ENCODE measurements at places on chromosomes 1 and 21.

DNA sequence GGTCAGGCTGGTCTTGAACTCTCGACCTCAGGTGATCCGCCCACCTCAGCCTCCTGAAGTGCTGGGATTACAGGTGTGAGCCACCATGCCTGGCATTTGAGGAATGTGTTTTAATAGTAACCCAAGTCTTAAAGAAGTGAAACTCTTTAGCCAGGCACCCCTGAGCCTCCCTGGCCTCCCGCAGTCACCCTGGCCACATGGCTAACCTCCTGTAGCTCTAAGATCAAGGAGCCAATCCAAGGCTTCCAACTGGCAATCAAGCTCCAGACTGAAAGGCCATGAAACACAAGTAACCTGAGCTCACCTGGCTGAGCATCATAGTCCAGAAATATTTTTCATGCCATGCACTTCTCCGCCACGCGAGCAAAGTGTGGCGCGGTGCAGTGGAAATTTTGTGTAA lies 84.3 kb downstream of the LTN1 start:
- no peak for DNase-seq

DNA sequence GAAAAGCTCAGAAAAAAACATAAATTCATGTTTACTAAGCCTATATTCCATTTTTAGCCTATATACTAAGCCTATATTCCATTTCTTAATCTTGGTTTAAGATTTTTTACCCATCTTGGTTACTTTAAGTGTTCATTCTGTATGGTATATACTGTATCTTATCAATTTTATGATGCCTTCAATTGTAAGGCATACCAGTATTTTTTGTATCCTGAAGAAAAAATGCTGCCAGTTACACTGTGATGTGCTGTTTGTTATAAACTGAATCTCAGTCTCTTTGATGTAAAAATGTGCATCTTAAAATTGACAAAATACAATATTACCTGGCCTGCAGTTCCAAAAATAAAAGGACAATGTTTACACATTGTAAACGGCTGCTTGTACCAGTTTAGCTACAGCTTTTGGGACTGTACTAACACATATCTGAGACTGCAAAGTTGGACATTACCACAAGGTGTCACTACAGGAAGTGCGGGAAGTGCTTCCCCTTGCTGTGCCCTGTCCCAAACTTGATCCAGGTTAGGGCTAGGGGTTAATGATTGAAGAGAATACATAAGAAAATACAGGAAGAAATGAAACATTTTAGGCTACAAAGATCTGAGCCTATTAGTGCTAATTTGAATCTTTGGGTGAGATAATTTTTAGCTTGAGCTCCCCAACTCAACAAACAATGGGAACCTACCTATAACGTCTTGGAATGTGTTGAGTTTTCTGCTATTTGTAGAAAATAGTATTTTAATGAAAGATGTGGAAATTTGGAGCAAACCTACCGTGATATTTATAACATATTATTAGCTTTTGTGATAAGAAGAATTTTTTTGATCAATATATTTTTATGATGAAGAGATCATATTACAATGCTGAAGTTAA lies 108.9 kb downstream of the LBR start:
- peak; percentile 3 for DNase-seq

DNA sequence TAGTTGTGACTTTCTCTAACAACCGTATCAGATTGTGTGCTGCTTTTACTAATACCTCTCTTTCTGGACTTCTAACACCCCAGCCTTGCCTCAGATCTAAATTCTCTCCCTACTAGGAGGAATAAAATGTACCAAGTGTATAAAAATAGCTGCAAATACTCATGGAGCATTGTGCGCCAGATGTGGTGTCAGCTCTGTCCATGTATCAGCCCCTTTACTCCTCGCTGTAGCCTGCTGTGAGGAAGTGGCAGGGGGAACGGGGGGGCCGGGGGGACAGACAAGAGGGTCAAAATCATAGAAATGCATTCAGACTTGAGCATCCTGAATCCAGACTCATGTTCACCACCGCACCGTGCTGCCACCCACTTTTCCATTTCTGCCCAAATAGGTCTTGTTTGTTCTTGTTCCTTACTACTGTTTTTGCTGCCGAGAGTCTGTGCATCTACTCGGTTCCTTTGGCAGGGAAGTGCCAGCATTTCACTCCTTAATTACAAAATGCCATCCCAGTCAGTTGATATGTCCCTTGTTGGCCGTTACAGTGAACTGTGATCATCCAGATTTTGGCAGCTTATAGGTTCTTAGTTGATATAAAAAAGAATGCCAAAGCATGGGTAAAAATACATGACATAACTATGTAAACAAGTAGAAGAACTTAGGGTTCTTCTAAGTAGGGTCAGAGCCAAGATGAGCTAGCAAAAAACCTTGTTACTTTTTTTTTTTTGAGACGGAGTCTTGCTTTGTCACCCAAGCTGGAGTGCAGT lies 76.4 kb downstream of the UBE4B start:
- DNase-seq: peak; percentile 2

DNA sequence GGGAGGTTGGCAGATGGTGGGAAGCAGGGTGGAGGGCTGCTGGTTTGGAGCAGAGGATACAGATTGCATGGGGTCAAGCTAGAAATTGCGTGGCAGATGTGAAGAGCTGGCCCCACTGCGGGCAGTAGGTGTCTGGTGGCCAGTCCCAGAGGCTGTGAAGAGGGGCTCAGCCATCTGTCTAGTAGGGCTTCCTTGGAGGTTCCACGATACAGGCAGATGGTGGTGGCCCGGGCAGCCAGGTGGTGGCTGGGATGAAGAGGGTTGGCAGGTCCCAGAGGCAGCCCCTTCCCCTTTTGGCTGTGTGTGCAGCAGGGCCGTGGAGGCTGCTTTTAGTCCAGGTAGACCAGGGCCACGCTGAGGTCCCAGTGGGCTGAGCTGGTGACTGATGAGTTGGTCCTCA lies 16.6 kb downstream of the PSEN2 start:
- no peak for DNase-seq

DNA sequence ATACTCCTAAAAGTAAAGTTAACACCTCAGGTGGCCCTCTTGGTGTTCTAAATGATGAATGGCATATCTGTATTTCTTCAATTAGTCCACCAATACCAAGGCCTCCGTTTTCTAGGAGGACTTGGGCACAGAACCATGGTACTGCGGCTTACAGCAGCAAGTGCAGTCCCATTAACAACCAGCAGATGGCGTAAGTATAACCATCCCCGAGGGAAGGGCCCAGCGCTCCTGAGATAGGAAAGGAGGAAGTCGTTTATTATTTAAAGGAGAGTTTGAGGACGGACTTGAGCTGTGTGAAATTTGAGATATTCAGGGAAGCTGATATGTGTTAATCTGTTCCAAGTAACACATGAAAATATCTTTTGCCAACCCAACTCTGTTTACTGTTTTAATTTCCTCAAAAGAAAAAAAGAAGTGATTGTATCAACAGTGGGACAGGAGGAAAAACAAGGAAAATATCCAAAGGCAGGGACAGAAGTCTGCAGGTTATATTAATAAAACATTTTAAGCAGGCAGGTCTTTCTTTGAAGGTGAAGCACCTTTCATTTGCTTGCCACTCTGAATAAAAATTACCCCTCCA lies 37.7 kb upstream of the KCNJ15 start:
- DNase-seq: no peak

DNA sequence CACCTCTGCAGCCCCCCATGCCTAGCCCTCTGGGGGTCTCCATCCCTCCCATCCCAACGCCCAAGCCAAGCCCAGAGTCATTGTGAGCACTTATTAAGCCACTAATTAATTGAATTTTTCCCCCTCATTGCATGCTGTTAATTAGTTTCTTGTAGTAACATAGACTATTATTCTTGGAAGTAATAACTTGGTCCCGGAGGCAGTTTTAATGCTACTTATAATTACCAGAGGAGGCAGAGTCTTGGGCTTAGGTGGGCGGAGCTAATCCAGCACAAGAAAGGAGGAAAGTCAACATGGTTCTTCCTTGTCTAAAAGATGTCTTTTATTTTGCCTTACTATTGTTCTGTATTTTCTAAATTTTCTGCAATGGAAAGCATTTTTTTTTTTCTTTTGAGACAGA lies 27.7 kb downstream of the FBXO2 start:
- DNase-seq: no peak

DNA sequence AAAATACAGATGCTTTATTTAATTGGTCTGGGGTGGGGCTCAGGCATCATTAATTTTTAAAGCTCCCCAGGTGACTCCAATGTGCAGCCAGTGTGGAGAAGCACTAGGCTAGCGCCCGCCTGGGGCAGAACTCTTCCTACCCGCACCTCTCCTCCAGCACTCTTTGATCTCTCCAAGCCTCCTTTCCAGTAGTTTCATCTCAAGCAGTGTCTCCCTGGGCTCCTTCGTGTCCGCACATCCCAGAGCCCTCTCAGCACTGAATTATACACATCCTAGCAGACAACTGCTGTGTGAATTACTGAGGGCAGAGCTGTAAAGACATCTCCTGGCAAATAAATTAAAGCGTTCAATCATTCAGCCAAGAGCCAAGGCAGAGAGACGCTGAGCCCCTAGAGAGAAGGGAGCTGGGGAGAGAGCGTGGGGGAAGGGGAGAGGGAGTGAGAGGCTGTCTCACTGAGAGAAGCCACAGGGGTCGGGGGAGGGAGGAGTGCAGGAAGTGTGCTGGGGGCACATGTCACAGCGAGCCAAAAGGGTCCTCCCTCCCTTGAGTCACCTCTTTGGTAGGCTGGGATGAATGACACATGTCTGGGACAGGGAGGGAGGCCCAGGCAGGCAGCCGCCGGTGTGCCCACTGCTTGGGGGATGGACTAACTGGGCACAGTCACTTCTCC lies 21.0 kb upstream of the PARP1 start:
- no peak for DNase-seq

- DNase-seq: no peak
Observed at GRCh38 chr1:177432897-177433296, 262.1 kb downstream of the BRINP2 start.

- DNase-seq: no peak
Observed at GRCh38 chr1:207866471-207867135, 44.3 kb downstream of the CD34 start.

DNA sequence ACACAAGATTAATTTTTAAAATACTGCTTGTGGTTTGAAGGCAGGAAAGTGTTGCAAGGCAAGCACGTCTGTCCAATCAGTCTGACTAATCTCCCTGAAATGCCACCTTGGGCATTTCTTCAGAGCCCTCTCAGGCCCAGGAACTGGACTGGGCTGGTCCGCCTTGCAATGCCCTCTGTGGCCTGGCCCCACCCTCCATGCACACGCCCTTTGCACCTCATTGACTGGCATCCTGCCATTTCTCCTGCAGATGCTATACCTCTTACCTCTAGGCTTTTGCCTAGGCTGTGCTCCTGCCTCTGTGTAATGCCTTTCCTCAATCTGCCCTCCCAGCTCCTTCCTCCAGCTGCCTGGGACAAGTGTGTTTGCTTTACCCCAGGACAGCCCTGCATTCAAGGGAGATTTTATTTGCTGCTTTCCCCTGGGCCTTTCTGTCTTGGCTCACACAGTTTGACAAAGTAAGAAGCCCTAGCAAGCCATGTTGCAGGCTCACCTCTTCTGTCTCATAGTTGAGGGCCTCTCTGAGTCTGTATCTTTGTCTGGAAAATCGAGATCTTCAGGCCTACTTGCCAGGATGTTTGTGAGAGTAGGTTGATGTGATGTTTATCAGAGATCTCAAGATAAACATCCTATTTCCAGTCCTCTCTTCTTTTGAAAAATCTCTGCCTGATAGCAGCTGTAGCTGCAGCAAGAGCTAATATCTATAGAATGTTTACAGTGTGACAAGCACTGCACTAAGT lies 149.2 kb upstream of the JUN start:
- peak; percentile 67 for DNase-seq

- no peak for DNase-seq
Observed at GRCh38 chr1:160646180-160646579, 664 bp downstream of the SLAMF1 start.

- no peak for DNase-seq
Observed at GRCh38 chr1:198772626-198773025, 133.8 kb downstream of the PTPRC start.

DNA sequence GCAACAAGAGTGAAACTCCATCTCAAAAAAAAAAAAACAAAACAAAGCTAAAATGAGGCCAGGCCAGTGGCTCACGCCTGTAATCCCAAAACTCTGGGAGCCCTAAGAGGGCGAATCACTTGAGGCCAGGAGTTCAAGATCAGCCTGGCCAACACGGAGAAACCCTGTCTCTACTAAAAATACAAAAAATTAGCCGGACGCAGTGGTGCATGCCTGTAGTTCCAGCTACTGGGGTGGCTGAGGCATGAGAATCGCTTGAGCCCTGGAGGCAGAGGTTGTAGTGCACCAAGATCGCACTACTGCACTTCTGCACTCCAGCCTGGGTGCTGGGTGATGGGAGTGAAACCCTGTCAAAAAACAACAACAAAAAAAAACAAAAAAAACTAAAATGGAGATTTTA lies 191.2 kb upstream of the SGIP1 start:
- no peak for DNase-seq

DNA sequence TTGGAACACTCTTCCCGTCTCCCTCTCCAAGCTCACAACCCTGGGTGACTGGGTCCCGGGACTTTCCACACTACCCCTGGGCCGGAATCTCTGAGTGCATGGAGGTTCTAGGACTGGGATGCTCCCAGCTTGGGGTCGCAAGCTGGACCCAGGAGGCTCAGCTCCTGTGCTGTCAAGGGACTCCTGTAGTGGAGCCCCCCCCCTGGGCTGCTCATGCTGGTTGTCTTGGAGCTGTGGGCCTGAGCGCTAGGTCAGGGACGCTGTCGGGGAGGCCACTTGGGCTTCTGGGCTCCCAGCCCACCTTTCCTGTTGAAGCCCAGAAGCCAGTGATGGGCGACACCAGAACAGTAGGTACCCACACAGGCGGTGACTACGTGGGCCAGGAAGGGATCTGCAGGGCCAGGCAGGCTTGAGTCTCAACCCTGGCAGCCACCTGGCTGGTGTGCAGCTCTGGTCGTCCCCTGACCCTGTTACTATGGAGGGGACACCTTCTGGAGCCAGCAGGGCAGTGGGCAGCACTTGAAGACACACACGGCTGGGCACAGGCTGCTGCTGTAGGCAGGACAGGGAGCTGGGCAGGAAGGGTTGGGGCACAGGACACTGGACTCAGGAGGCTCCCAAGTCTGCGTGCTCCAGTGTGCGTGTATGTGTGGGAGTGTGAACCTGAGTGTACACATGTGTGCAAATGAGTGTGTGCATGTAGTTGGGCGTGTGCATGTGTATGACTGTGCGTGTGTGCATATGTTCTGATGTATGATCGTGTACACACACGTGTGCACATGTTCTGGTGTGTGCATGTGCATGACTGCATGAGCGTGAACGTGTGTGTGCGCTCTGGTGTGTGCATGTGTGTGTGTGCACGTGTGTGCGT lies 3.0 kb downstream of the MMEL1 start:
- no peak for DNase-seq

GRCh38 chr1:220921971-220922635 lies 42.9 kb downstream of the HLX start:
- no peak for DNase-seq

All from GM04503 (cell line).